ENCODE measurements at places on chromosomes 13 and 19. TPM values are rescaled to one million over a fixed set of nuclear protein-coding genes. Genes with fewer than 3 reads are reported as not detected.

IGFL1 gene
- not detected for total RNA-seq

DNA sequence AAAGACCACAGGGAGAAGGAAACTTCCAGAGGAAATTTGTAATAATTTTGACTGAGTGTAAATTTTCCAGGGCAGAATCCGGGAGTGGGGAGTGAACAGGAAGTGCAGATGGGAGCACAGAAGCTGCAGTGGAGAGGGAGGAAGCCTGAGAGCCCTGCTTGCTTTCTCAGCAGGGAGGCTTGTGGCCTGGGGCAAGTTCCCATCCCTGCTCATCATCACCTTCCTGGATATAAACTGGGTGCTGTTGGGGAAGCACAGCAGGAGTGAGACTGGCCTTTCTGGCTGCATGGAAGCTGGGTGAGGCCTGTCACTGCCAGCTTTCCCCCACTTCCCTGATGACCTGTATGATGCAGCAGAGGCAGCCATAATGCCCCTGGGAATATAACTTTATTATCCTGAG, 532.9 kb downstream of the SLITRK6 start:
- DNase-seq, result no peak

DNA sequence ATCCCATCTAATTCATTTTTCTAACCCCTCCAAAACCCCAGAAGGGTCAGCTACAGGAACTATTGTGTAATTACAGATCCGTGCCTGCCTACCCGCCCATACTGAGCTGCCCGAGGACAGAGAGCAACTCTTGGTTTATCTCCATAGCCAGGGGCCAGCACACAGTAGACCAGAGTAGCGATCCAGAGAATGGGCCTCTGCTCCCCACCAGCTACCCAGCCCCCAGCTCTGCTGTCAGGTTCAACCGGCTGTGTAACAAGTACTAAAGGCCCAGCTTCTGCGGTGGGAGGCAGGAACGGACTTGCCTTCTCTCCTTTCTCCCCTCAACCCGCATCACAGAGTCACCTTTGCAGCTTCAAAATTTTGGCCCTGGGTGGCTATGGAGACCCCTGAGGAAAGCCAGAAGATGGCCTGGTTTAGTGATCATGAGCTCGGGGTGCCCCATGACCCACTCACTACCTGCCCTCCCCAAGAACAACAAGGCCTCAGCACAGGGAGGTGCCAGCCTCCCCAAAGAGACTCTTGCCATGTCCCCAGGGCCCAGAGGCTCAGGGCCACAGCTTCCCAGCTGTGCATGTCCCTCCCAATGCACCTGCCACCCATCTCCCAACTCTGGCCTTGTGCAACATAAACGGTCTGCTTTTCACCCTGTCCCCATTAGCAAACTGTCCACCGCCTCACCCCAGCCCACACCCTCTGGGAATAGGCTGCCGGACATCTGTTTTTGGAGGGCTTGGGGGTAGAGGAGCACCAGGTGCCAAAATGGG, 5.7 kb downstream of the CALM3 start:
- DNase-seq, result no peak

DNA sequence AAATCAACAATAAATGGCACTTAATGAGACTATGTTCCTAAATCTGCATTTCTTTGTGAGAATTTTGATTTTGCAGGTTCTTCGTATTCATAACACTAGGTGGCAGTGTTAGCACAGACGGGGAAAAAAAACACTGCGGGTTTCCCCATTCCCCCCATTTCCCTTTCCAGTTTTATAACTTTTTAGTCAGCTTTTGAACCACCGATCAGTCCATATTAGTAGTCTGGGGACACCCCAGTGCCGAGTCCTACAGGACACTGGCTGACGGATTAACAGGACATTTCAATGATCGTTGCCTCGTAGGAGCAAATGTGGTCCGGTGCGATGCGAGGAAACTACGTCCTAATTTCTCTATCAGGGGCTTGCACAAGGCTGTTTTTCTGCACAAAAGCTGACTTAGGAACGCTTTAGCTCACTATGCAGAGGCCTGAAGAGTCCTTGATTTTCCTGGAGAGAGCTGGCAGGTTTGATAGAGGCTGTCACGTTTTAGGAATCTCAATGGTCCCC, 234.3 kb downstream of the LMO7 start:
- DNase-seq, result no peak

DNA sequence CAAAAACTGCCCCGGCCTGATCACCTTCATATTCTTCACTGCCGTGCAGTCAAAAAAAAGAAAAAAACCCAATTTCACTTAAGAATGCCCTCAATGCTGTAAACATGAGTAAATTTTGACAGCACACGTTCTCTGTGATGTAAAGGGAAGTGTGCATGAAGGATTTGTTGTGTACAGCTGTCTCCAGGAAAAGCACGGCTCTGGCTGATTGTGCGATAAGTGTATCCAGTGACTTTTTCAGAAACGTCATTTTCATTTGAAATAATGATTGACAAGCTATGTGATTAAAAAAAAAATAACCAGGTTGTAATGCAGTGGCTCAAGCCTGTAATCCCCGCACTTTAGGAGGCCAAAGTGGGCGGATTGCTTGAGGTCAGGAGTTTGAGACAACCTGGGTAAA, 39.6 kb downstream of the ANKRD10 start:
- DNase-seq, result no peak

DNA sequence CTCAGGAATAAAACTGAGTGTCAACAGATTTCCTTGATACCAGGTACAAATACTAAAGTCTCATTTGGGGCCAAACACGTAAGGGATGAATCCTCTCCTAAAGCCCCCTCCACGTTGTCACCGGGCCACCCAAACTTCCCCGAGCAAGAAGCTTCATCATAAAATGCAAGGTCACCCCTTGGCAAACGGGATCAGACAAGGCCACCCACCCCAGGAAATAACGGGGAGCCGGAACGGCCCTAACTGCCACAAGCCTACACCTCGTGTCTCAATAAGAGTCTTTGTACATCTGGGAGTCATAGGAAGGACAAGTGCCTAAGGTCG, 717 bp downstream of the EEF2 start:
- DNase-seq, result no peak

ADGRE2 gene
- 0.87 TPM for total RNA-seq

DNA sequence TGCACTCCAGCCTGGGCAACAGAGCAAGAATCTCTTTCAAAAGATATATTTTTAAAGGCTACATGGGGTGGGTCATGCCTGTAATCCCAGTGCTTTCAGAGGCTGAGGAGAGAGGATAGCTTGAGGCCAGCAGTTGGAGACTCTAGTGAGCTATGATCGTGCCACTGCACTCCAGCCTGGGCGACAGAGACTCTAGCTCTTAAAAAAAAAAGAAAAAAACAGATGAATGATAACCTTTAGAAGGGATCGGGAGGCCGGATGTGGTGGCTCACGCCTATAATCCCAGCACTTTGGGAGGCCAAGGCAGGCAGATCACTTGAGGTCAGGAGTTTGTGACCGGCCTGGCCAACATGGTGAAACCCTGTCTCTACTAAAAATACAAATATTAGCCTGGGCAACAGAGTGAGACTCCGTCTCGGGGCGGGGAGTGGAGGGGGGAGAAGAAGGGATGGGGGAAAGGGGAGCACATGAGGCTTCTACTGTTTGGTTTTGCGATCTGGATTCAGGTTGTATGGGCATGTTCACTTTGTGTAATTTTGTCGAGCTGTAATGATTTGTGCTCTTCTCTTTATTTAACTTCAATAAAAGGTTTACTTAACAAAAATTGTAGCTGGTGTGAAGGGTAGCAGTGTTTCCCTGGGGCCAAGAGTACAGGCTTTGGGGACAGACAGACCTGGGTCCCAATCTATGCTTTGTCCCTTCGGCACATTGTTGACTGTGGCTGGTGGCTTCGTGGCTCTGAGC, 1.1 kb upstream of the PSMC4 start:
- DNase-seq, result no peak

DNA sequence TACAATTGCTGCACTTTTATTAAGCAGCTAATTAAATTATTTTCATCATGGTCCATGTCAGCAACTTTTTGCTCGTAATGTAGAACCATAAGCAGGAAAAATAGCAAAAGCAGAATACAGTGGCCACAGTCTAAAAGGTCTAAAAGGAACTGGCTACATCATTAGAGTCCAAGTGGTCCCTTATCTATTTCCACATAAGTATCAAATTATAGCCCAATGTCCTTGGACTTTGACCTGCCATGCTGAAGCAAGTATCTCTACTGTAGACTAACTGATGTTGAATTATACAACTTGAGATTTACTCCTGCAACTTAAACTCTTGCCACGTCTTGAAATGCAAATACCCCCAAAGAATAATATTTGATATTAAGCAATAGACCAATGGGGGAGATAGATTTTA, 68.8 kb downstream of the OXGR1 start:
- no peak for DNase-seq

COL4A1 gene
- total RNA-seq, result 0.66 TPM

HIPK4 gene
- total RNA-seq, result not detected

LDLR gene
- 36.2 TPM for total RNA-seq
